Fibroblast of lung (primary cell): ENCODE measurements at places on chromosomes 16 and 17. TPM values are rescaled to one million over a fixed set of nuclear protein-coding genes. Genes with fewer than 3 reads are reported as not detected.

The UTS2R gene
- not detected in 2 replicates for polyA plus RNA-seq

The C16orf46 gene
- polyA plus RNA-seq, result 0.24 and 0.33 TPM in 2 replicates

The HEATR9 gene
- not detected in 2 replicates for polyA plus RNA-seq

The ERAL1 gene
- polyA plus RNA-seq, result 39.0 and 55.7 TPM in 2 replicates

The XAF1 gene
- polyA plus RNA-seq, result 3.2 and 3.5 TPM in 2 replicates

The FOXC2 gene
- polyA plus RNA-seq, result 1.1 and 1.5 TPM in 2 replicates

The ADORA2B gene
- 3.1 and 6.3 TPM in 2 replicates for polyA plus RNA-seq

The WDR45B gene
- 80.9 and 95.2 TPM in 2 replicates for polyA plus RNA-seq

The ZNF597 gene
- polyA plus RNA-seq, result 1.4 and 1.6 TPM in 2 replicates

The ARHGAP44 gene
- polyA plus RNA-seq, result 0.48 and 0.82 TPM in 2 replicates

The ETV4 gene
- polyA plus RNA-seq, result 1.8 and 4.1 TPM in 2 replicates

The CTRB2 gene
- polyA plus RNA-seq, result not detected in 2 replicates

The ROGDI gene
- 8.6 and 9.2 TPM in 2 replicates for polyA plus RNA-seq

DNA sequence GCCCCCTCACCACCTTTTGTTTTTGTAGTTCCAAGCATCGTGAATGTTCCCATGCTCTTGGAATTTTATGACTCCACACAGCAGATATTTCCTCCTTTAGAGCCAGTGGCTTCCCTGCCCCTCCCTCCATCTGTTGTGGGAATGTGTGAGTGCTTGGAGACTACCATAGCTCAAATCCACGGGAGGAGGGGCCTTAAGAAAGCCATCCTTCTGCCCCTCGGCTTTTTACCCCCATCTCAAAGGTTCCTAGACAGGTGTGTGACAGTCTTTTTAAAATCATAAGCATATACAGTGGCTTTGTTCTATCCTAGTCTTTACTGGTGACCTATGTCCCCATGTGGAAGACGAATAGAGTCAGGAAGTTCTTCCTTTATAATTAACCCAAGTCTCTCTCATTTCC is 47.2 kb downstream of the YPEL2 start:
- peak; percentile 93 for DNase-seq

DNA sequence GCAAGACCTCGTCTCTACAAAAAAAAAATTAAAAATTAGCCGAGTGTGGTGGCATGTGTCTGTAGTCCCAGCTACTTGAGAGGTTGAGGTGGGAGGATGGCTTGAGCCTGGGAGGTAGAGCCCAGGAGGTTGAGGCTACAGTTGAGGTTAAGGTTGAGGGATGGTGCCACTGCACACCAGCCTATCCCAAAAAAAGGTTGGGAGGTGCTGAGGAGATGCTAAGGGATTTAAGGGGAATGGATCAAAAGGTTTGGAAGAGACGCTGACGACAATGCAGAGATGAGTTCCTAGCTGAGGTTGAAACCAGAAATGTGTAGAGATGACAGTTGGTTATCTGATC is 4.7 kb upstream of the NSMCE1 start:
- DNase-seq, result no peak

- DNase-seq, result peak; percentile 81
Observed at GRCh38 chr17:77365584-77366186, 224.9 kb downstream of the SEC14L1 start.

GRCh38 chr16:11575223-11575589 is 11.5 kb downstream of the LITAF start:
- no peak for DNase-seq

- DNase-seq, result no peak
Observed at GRCh38 chr16:16143931-16144330, 79.4 kb downstream of the ABCC6 start.

DNA sequence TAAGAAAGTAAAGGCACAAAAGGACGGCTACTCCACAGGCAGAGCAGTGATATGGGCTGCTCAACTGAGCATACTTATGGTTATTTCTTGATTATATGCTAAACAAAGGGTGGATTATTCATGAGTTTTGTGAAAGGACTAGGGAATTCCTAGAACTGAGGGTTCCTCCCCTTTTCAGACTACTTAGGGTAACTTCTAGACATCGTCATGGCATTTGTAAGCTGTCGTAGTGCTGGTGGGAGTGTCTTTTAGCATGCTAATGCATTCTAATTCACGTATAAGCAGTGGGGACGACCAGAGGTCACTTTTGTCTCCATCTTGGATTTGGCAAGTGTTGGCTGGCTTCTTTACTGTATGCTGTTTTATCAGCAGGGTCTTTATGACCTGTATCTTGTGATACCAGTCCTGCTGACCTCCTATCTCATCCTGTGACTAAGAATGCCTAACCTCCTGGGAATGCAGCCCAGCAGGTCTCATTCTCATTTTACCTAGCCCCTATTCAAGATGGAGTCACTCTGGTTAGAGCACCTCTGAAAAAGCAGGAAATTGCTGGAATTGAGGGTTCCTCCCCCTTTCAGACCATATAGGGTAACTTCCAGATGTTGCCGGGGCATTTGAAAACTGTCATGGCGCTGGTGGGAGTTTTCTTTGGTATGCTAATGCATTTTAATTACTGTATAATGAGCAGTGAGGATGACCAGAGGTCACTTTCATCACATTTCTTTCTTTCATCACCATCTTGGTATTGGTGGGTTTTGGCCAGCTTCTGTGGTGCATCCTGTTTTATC is 388.5 kb downstream of the XYLT1 start:
- no peak for DNase-seq

- DNase-seq, result peak; percentile 50
Observed at GRCh38 chr17:65393514-65393913, 167.9 kb downstream of the AXIN2 start.

DNA sequence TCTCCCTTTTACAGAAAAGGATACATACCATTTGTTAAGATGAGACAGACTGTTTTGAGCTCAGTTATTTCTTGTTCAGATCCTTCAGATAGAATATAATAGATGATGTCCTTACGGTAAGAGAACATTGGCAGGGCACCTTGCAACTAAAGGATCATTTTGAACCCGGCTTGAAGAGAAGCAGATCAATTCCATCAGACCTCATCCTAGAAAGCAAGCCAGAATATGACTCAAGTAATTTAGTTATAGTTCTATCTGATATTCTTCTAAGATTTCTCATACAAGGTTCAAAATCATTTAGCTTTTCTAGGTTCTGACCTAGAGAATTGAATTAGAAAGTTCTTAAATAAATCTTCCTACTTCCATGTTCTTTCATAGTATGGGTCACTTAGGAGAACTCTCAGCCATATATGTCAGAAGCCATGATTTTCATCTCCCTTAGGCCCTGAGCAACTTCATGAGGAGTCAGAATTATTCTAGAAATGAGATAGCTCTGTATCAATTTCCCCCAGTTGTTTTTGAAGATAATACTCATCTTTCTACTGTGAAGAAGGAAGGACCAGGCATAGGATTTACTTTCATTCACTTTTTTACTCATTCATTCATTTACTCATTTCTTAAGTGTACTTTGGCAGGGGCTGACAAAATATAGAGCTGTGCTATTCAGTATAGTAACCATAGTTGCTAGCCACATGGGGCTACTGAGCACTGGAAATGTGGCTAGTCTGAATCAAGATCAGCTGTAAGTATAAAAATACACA is 2.5 kb upstream of the CMTM1 start:
- no peak for DNase-seq

DNA sequence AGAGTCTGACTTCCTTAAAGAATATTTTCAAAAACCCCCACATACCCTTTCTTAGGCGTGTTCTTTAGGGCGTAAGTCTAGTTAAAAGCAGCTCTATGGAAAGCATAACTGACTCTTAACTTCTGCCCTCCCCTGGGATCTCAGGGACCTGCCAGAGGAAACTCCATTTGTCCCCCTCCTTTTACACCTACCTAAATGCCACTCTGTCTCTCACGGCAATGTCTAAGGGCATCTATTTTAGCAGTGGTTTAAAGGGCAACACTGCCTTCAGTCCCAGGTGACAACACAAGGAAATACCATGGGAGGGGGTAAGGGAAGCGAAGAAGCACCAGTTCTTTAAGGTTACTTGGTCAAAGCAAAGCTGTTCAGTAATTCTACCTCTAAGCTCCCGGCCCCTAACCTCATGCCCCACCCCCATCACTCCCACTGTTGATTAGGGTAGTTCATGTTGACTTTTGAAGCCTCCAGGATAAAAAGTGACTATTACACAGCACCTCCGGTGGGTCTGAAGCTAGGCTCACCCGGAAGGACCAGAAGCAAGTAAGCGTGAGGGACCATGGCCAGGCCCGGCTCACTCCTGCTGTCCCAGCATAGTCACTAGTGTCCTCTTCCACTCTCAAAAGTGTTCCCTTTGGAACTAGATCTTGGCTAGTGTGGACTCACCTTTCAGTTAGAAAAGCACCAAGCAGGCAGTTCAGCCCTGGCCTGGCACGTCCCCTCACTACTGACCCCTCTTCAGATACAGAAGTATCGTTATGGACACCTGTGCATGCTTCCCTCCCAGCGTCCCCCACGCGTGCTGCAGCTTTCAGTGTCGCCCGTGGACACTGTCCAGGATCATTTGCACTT is 47.1 kb downstream of the CYTH1 start:
- no peak for DNase-seq

DNA sequence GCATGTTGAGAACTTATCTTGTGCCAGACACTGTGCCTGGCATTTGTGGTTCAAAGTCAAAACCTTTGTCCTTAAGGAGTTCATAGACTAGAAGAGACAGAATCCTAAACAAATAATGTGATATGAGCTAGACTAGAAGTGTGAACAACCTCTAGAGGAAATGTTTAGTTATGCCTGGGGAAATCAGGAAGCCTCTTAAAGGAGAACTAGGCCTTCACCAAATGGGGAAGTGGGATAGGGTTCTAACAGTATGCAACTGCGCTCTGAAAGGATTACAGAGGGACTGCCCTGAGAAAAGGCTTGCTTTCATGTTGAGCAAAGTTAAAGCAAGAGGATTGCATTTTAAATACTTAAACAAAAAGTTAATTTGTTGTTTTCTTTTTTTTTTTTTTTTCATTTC is 4.9 kb downstream of the RUNDC1 start:
- DNase-seq, result no peak

- DNase-seq, result peak; percentile 29
Observed at GRCh38 chr16:81005610-81006161, 999 bp downstream of the CMC2 start.

DNA sequence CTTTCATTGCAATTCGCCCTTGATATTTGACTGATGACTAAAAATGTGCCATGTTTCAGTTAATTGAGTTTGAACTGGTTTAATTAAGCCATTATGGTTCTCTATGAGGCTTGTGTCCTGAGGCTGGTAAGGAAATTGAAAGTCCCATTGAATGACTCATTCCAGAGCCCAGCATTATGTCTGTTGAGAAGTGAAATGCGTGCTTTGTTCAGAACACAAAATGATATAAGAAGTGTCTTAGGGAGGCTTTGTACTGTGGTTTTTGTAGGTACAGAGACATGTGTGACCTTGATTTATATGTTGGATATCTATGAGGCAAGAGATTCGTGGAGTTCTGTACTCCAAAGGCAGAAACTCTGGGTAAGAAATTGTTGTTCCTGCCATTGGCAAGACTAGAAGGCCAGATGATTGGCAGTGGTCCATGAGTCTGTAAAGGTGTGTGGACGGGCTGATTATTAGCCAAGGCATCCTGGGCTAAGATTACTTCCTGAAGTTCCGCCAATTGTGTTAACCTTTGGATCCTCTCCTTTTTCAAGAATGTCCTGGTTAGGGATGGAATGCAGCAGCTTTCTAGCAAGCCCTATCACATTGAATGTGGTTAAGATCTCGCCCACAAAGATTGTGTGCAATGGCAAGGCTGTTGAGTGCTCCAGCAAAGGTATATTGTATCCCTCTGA is 103.7 kb downstream of the NPIPB5 start:
- DNase-seq, result peak; percentile 66

DNA sequence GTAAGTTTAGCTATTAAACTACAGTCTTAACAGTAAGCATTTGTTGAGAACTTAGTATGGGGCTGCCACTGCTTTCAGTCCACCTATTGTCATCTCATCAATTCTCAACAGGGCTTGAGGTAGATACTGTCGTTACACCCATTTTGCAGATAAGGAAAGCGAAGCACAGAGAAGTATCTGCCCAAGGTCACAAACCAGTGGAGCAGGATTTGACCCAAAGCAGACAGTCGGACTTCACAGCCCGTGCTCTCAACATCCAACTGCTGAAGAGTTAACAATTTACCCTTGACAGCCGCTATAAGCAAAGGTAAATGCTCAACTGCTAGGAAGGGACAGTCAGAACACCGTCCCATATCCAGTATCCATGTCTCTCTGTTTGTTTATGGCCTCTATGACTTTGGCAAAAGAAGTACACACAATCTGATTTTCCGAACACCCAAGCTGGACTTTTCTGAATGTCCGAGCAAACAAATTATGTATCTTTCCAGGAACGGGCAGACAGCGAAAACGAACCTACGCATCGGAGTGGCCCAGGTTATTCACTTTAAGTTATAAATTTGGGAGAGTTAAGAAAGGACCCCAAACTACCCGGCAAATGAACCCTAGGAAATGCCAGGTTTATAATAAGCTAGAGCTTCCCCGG is 1.2 kb downstream of the SIAH1 start:
- no peak for DNase-seq

GRCh38 chr17:30517786-30518185 is 40.6 kb downstream of the GOSR1 start:
- DNase-seq, result no peak

DNA sequence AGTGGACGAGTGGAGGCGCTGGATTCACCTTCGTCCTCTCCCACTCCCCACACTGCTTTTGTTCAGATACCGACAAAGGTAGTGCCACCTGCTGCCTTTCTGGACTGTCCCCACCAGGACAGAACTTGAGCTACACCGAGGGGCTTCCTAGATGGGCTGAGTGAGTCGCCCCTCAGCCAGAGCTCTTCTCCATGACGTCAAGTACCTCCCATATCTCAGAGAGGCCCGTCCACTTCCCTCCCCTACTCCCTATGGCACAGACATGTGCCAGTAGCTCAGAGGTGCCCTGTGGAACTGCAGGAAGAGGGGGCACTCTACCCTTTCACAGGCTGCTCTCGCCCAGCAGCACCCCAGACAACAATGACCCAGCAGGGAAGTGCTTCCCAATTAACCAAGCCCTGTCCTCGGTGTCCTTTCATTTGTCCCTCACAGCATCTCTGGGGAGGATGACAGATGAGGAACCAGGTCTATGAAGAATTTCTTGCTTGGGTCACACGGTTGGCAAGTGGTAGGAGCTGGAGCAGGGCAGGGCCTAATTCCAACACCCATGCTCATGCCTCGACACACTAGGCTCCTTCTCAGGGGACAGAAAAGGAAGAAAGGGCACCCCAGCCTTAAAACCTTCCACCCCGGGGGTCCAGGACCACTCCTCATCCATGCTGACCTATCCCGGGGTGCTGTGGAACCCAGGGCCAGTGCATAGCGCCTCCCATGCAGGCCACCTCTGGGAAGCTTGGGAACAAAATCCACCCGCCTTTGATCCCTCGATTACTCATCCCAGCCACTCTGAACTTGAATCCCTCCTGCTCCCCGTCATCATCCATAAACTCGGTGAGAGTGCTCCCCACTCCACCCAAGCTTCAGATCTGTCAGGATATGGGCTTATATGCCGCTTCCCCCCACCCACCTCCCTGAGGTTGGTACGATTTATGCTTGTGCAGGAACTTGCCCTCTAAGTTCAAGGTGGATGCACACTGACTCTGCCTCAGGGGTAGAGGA is 51.7 kb downstream of the WNT3 start:
- DNase-seq, result no peak

GRCh38 chr17:51217946-51218345 is 41.9 kb downstream of the MBTD1 start:
- no peak for DNase-seq

GRCh38 chr17:16363749-16364536 is 10.7 kb upstream of the CENPV start:
- DNase-seq, result peak; percentile 79
